ENCODE measurements at places on chromosomes 6 and 20.

DNA sequence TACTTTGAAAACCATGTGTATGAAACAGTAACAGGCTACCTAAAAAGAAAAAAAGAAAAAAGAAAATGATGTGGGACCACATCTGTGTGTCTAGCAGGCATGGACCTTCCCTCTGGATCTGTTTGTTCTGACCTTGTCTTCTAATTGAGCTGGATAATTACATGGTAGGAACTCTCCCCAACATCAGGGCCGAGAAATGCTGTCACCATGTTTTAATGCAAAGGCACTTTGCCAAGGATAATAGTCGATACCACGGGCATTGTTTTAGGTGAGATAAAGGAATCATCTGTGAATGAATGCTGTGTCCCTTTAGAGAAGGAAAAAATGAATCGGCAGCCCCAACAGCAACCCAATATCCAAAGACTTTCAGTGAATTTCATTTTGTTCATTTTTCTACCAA lies 149.1 kb downstream of the ZDHHC14 start:
- DNase-seq = no peak

- DNase-seq = no peak
These were observed 4.1 kb downstream of the MYLK4 start for GRCh38 chr6:2746557-2747061.

- DNase-seq = no peak
These were observed 69.7 kb downstream of the CBLN4 start for GRCh38 chr20:55935448-55936208.

DNA sequence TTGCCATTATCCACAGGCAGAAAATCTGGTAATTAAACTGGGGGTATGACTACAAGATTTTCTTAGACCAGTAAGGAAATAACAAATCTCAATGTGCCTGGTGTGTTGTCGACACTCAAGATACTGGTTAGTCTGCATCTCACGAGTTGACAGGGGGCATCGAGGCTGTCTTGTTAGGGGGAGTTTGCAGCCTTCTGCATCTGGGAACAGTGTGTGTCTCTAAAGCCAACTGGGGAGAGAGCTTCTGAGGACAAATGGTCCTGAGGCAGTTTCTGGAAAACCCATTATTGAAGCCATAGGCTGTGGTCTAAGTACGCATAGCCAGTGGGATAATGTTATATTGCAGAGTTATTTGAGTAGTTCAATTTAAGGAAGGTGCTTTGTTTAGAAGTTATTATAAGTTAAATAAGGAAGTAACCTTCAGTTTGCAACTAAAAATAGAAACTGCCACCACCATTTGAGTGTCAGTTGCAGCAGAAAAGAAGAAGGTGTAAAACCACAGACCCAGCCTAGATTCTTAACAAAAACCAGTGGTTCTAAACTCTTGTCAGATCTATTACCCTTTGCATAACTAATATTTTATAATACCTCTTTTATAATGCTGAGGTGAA lies 15.4 kb upstream of the MAPK13 start:
- peak; percentile 31 for DNase-seq

DNA sequence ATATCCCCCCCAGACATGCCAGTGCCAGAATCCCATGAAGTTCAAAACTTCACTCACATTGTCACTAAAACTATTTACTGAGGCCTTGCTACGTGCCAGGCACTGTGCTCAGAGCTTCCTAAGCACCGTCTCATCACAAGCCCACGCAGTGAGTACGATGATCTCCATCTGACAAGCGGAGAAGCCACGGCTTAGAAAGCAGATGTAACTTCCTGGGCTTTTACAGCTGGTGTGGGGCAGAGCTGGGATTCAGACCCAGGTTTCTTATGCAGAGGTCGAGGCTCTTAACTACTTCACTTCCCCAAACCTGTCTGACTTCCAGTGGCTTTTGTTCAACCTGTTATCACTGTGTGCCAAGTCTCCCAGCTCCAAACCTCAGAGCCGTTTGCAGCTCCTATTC lies 8.3 kb downstream of the MDGA1 start:
- DNase-seq = no peak

DNA sequence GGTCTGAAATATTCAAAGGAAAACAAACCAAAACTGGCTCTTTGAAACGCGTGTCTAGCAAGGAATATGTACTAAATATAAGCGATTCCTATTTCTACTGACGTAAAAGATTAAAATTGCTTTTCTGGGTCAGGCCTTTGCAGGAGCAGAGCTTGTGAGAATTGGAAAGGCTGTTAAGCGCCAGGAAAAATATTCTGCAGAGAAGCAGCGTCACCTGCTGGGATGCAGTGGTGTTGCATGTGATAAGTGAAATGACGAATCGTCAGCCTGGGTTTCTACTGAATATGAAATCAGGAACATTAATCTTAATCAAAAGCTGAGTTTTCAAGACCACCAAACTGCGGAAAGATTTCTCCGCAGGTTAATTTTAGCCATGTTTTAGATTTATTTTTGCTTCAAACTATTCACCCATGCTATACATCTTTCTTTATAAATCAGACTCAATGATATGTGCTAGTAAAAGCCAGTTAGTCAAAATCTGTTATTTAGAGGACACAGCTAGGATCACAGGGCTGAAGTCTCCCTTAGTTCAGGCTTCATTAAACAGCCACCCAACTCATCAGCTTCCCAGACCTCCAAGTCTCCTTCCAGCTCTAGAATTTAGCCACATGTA lies 67.4 kb downstream of the ALDH8A1 start:
- DNase-seq = peak; percentile 30

GRCh38 chr6:11358904-11359830 lies 126.7 kb upstream of the NEDD9 start:
- DNase-seq = no peak

DNA sequence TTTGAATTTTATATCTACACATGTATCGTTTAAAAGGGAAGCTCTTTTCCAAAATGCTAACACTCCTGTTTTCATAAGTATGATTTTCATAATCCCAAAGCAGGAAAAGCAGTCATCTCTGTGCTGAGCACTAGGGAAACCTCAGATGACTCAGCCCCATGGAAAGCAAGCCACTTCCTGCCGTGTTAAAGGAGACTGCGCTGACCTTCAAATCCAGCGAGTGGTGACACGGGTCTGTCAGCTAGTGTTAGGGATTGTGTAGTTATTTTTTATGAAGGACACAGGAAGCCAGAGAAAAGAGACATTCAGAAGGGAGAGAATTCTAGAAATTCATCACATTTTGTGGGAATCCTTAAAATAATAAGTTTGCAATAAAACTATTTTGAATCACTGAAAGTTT lies 57.0 kb upstream of the CD93 start:
- DNase-seq = peak; percentile 65

- no peak for DNase-seq
These were observed 43.5 kb downstream of the ZFAND3 start for GRCh38 chr6:37862992-37863391.

GRCh38 chr20:25672659-25673235 lies 23.9 kb downstream of the ZNF337 start:
- no peak for DNase-seq

GRCh38 chr20:8334641-8335040 lies 202.6 kb downstream of the PLCB1 start:
- no peak for DNase-seq

- no peak for DNase-seq
These were observed 10.6 kb upstream of the PROKR2 start for GRCh38 chr20:5327356-5327755.

DNA sequence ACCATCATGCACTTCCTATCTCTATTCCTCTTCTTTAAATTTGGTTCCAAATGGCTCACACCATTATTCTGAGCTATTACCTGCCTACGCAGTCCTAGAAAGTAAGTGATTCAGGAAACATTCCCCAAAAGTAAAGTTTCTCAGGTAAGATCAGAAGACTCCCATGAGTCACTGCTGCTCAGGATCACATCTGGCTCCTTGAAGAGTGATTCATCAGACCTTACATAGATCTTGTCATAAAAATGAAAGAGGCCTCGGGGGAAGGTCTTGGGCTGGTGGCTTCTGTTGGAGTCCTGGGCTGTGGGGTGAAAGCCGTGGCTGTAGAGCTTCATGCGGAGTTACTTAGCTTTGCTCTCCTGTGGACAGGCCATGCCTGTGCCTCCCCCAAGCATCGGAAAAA lies 35.9 kb downstream of the PLG start:
- DNase-seq = no peak

DNA sequence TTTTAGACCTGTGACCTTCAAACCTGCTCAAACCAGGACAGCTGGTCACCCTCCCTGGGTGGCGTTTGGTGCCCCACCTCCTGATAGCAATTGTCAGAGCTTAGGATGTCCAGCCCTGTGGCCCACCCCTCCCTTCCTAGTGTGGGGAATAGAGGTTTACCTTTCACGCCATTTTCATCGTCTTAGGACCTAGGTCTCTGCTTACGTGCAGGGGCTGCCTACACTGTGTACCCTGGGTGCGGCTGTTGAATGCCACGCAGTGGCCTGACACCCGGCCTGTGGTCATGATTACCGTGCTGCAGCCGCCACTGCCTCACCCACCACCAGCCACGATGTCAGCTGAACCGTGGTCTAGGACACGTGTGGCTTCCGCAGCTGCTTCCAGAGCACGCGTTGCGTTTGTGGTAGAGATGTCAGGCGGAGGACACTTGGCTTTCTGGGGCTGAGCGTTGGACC lies 157.3 kb downstream of the DTNBP1 start:
- DNase-seq = no peak

DNA sequence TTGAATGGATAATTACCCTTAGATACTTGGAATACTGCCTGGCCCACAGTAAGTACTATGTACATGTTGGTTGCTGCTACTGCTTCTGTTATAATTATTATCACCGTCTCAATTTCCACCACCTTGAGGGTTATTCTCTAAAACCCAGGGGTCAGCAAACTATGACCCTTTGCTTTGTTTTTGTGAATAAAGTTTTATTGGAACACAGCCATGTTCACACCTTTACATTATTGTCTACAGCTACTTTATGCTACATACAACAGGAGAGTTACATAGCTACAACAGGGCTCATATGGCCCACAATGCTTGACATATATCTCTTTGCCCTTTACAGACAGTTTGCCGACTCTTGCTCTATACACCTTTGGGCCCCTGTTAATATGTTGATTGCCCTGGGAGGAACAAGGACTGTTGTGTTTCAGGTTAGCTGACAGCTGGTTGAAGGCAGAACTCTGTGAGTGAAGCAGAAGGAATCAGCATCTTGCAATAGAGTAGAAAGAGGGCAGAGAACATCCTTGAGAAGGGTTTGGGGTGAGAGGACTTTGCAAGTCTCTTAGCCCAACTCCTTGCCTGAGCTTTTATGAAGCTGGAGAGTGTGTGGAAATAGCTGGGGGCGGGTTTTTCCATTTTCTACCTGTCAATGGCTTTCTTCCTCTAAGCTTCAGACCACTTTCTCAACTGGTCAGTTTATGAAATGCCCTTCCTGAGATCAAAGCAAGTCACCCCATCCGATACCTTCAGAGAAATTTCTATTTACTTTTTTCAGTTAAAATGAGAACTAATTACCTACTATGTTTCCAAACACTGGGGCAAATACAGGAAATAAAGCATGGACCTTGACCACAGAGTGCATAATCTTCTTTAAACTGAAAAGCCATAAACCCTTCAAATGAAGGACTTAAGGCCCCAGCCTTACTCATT lies 3.5 kb upstream of the MEP1A start:
- no peak for DNase-seq

DNA sequence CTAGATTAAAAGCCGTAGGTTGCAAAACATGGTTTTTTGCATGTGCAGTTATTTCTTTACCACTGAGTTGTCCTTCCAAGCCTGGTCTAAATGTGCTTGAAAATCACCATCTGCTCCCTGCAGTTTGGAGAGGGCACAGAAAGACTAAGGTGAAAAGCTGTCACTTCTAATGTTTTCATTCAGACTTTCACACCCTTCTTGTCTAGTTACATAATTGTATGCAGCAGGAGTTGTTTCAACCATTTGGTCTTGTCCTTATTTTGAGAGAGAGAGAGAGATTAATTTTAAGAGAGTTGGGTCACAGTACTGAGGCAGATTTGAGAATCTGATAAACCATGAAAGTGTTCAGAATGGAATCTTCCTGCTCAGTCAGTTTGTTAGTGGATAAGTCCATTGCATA lies 82.5 kb downstream of the ARID1B start:
- no peak for DNase-seq

GRCh38 chr20:32707691-32708581 lies 34.2 kb upstream of the C20orf203 start:
- DNase-seq = no peak

- DNase-seq = no peak
These were observed 80.1 kb downstream of the DLL1 start for GRCh38 chr6:170210651-170211403.

GRCh38 chr20:5781798-5782750 lies 31.9 kb downstream of the SHLD1 start:
- no peak for DNase-seq

- DNase-seq = no peak
These were observed 849 bp downstream of the GSTA4 start for GRCh38 chr6:52994031-52994838.

- DNase-seq = no peak
These were observed 112.6 kb downstream of the SASH1 start for GRCh38 chr6:148455225-148455624.

GRCh38 chr6:151087861-151088598 lies 151.7 kb upstream of the AKAP12 start:
- no peak for DNase-seq

- no peak for DNase-seq
These were observed 43.2 kb downstream of the YTHDF1 start for GRCh38 chr20:63172726-63173125.

DNA sequence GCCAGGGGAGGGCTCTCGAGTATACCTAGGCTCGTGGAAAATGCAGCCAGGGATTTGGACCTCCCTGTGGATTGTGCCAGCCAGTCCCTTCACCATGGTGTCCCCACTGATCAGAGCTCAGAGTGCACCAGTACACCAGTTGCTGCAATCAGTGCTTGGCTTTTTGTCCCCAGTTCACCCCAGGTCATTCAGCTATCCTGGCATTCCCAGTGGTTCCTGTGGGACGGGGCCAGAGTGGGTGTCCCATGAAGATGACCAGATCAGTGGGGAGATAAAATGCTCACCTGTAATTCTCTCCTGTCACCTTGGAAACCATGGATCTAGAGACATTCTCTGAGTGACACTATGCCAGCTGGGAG lies 23.8 kb downstream of the MAS1 start:
- DNase-seq = no peak

GRCh38 chr20:18609741-18610140 lies 21.9 kb downstream of the DTD1 start:
- DNase-seq = no peak

- no peak for DNase-seq
These were observed 195.3 kb downstream of the GJA1 start for GRCh38 chr6:121630716-121631115.

DNA sequence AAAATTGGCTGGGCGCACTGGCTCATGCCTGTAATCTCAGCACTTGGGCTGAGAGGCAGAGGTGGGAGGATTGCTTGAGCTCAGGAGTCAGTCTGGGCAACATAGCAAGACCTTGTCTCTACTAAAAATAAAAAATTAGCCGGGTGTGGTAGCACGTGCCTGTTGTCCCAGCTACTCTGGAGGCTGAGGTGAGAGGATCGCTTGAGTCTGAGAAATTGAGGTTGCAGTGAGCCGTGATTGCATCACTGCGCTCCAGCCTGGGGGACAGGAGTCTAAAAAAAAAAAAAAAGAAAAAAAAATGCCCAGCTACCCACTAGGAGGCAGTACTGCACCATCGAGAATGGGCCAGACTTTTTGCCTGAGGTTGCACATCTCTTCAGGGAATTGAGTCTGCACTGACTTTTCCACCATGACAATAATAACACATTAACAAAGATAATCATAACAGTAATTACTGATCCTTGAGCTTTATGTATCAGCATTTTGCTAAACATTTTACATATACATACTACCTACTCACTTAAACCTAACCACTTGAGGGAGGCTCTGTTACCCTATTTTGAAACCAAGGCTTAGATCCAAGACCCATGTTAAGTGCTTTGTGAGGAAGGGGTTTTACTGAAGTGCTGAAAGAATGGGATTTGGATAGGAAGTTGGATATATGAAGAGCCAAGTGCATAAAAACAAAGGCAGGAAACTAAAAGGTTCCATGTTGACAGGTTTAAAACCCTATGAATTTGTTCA lies 21.0 kb downstream of the SRSF3 start:
- DNase-seq = peak; percentile 37
